ENCODE measurements at places on chromosomes 4 and X. TPM values are rescaled to one million over a fixed set of nuclear protein-coding genes. Genes with fewer than 3 reads are reported as not detected.

The FRMD7 gene
- total RNA-seq = 0.28 TPM

The DCAF12L1 gene
- not detected for total RNA-seq

- no peak for DNase-seq
These were observed 378.3 kb downstream of the PPP1R2C start for GRCh38 chrX:42399632-42400024.

The PRSS48 gene
- total RNA-seq = not detected

GRCh38 chrX:31331015-31331414, 259.2 kb upstream of the FTHL17 start:
- no peak for DNase-seq

- peak; percentile 61 for DNase-seq
These were observed 47.2 kb upstream of the LAS1L start for GRCh38 chrX:65581661-65582339.

DNA sequence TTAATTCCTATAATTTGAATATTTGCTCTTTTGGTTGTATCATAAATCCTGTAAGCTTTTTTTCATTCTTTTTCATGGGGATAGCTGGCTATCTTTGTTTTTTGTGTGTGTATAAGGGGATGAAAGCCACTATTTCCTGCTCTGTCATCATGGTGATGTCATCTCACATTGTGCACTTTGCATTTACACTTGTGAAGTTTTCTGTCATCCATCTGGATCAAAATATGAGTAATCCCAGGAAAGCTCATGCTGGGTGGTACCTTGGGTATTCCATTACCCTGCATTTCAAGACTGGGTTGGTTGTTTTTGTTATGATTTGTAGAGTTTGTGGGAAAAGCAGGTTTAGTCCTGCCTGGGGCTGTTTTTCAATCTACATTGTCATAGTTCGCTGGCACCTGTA, 367.3 kb downstream of the CHIC1 start:
- no peak for DNase-seq

The BEX5 gene
- 0.90 TPM for total RNA-seq

The RTL3 gene
- 0.23 TPM for total RNA-seq

The TMEM150C gene
- 13.4 TPM for total RNA-seq

GRCh38 chr4:182449930-182450439, 206.8 kb downstream of the TENM3 start:
- DNase-seq = no peak

The SRPX gene
- 34.8 TPM for total RNA-seq

DNA sequence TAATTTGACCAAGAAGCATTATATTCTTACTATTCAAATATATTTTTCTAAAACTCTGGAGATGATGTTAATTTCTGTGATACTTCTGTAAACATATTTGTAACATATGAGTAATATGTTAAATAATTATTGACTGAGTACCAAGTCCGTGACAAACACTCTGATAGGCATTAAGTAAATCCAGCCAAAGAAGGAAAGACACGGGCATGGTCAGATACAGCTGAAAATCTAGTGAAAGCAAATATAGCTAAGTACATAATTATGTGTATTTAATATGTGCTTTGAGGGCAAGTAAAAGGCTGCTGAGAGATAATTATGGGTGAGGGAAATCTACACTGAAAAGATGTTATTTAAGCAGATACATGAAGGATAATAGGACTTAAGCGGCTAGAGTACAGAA, 1263.6 kb upstream of the ADGRL3 start:
- DNase-seq = no peak

DNA sequence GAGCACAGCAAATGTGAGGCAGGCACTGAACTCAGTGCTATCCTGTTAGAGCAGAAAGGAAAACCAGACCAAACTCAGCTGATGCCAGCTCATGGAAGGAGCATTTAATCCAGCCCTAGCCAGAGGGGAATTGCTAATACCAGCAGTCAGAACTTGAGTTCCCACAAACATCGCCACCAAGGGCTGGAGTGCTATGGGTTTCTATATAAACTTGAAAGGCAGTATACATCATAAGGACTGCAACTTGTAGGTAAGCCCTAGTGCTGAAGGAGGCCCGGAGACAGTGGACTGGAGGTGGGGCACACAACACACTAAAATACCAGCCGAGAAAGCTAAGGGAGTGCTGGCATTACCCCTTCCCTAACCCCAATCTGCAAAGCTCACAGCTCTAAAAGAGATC, 440.2 kb downstream of the PRR32 start:
- DNase-seq = no peak

The MAGED1 gene
- total RNA-seq = 78.8 TPM

- no peak for DNase-seq
These were observed 652.3 kb upstream of the AMOT start for GRCh38 chrX:113492895-113493294.

The ZMAT1 gene
- total RNA-seq = 4.5 TPM

DNA sequence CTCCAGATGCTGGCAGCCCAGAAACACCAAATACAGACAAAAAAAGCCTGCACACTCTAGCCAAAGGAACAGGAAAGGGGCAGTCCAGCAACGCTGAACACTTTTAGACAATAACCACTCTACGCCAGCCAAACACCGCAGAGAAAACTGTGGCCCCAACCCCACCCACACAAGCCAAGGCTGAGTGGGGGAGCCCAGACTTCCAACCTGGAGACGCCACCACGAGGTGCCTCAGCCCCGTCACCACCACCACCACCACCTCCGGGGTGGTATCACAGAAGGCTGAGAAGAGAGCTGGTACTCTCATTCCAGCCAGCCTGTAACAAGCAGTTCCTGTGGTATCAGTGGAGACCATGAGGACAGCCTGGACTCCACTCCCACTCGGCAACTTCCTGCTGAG, 22.8 kb downstream of the MEPE start:
- no peak for DNase-seq

DNA sequence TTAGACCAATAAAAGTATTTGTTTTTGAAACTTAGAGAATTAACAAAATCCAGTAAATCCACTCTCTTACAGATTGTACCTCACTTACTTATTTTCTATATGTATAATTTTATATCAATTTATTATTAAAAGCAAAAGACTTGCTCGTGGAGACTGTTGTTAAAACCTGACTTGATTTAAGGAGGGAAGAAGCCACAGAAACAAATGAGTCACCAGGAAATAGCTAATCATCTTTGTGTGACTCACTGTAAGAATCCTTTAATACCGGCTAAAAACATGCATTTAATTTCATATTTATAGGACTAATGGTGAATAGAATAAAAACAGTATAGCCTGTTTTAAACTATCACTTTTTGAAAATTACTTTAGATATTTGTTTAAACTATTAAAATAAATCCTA, 29.9 kb upstream of the UBE2NL start:
- DNase-seq = no peak

The VGLL1 gene
- not detected for total RNA-seq

DNA sequence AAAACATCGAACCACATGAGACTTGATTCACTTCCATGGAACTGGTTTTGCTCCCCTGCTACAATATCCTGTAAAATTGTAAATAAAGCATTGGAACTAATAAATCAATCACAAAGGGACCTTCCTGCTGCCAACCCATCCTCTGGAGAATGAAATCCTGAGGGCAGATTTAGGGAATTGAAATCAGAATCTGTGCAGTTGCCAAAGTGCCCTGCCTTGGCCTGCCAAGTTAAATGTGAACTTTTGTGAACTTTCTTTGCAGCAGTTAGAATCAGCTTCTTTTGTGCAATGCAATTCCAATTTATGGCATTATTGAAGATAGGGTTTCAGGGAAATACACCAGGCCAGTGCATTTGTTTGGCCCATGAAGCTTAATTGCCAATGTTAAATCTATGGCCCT, 263.1 kb downstream of the PTTG2 start:
- DNase-seq = no peak

The RTL9 gene
- total RNA-seq = 0.39 TPM

DNA sequence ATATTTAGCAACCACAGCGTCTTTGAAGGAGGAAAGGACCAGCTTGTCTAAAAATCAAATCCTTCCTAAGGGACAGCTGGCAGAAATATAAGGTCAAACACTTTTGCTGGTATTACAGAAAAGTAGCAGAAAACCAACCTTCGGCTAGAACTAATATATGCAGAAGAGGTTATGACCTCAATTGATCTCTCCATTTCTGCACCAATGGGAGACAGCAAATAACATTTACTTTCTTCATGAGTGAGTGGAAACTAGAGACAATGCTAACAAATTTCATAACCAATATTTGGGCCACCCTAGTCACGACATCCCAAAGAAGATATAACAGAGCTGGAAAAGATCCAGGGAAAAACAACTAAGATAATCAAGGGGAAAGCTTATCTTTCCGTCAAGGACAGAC, 247.0 kb upstream of the FTHL17 start:
- no peak for DNase-seq

GRCh38 chr4:34534916-34535315, 1709.4 kb downstream of the ARAP2 start:
- no peak for DNase-seq

DNA sequence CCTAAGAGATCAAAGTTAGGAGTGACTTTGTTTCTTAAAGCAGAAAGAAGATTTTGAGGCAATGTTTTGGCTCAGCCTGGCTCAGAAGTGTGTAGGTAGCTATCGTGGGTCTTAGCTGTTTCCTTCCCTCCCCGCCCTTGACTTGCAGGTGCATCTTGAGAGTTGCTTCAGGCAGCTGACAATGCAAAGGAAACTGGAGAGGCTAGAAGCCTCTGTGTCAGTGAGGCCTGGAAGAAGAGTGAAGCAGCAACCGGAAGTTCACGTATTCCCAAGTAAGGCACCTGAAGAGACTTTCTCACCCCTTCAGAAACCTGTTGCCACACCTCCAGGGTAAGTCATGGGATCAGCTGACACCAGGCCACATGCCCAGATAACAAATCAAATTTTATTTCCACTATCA, 10.6 kb upstream of the XKRX start:
- no peak for DNase-seq

The ELK1 gene
- 27.8 TPM for total RNA-seq

DNA sequence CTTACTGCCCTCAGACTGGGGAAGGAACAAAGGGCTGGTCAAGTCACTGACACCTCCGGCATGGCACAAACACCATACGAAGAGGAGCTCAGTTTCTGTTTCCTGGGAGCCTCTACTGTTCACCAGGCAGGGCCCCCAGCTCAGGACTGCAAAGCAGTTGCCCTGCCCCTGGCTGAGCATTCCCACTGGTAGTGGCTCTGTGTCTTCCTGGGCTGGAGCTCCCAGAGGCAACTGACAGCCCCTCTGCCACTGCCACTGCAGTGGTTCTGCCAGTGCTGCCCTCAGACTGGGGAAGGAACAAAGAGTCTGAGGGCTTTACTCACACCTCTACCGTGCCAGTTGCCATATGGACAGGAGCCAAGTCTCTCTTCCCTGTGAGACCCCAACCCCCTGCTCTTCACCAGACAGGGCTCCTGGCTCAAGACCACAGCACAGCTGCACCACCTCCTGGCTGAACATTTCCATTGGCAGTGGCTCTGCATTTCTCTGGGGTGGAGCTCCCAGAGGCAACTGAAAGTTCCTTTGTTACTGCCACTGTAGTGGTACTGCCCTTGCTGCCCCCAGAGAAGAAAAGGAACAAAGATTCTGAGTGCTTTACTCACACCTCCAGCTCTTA, 67.9 kb downstream of the SMARCA5 start:
- no peak for DNase-seq

DNA sequence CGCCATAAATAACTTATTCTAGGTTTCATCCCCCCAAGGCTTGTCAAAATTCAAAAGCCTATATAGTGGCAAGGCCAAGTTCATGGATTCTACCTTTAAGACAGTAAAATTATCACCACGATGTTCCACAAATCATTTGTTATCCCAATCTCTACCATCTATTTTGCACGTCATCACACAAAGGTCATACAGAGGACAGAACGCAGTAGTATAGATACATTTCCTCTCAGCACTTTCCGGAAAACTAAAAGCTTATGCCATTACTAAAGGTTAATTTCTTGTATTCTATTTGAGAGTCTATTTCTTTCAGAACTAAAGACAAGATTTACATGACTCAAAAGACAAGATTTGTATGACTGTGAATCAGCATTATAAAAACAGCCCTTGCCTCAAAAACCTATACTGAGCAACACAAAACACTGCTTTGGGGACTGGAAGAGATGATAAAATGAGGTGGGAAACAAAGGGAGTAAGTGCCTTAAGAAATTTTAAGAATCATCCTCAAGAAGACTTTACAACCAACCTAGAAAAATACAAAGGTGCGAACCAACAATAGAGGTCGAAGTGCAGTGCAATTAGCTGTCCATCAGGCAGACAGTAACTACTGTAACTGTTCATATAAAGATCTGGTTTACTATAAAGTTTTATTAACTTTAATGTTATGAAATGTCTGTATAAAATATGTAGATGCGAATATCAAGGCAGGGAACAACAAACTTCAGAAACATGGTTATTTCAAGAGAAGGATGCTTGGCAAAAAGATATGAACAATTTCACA, 7.6 kb downstream of the UBE2D3 start:
- DNase-seq = no peak

All from heart right ventricle (tissue), 16 donors.